WTC11 (cell line): ENCODE measurements at places on chromosomes 5 and 9. TPM values are rescaled to one million over a fixed set of nuclear protein-coding genes. Genes with fewer than 3 reads are reported as not detected.

Gene CCIN
- 0.16 to 0.48 TPM (median 0.20 TPM) in 3 replicates for total RNA-seq

Gene FLT4
- 11.0 to 12.7 TPM (median 12.4 TPM) in 3 replicates for total RNA-seq

GRCh38 chr5:137708796-137709559 lies 26.9 kb downstream of the KLHL3 start:
- no peak for DNase-seq

DNA sequence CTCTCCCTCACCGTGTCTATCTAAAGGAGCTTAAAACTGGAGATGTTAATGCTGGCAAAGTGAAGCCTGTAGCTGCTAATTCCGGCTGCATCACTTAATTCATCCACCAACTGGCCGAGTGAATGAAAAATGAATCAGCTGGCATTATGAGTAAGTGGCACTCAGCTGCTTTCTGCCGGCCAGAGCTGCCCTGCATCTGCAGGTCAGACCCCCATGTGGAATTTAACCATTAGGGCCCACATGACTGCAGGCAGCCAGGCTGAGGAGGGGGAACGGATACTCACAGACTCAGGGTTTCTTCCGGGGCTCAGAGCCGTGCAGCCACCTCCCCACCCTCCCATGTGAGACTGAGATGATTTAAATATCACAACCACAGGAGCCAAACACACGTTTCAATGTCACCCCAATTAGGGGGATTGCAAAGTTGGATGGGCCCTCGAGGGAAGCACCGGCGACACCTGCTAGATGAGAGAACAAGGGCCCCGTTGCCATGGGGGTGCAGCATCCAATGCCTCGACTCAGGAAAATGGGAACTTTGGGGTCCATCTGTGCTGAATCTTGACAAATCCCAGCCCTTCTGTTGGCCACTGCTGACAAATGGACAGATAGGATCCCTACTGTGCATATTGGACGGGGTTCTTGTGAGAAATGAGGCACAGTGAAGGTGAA lies 115.6 kb upstream of the ALDH1B1 start:
- no peak for DNase-seq

GRCh38 chr5:143338658-143339366 lies 64.7 kb downstream of the NR3C1 start:
- DNase-seq, result no peak

GRCh38 chr9:21281275-21281674 lies 23.8 kb downstream of the IFNA5 start:
- DNase-seq, result no peak
